ENCODE measurements at places on chromosomes 2 and 18.

DNA sequence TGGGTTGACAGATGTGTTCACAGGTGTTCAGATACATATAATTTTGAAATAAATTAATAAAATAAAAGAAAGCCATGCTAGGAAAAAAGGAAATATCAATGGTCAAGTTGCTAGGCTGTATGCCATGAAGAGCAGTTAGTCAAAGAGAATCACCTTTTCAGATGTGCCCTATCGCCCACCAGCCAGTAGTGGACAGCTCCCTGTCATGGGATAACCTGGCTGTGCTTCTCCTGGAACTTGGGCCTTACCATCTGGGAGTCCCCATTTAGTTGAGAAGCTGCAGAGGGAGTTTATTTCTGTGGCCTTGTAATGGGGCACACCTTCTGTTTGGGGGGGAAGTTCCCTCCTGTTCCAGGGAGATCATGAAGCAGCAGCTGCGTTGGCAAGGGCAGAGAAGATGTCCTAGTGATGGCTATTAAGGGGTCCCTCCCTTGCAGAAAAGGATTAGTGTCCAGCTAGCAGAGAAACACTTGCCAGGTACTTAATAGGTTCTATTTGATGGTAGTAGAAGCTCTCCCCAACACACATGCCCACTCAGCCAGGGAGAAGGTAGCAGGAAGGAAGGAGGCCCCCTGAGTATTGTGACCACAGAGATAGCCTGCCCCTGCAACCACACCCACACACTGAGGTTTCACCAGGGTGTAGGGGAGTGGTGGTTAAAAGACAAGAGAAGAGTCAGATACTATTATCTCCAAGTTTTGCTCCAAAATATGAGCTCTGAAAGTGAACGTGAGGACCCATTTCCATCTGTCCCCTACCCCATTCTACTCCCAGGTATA is 117.7 kb downstream of the B3GNT2 start:
- DNase-seq, result no peak

GRCh38 chr2:127932199-127932876 is 46.6 kb upstream of the AMMECR1L start:
- no peak for DNase-seq

GRCh38 chr2:32485399-32485798 is 128.6 kb downstream of the BIRC6 start:
- DNase-seq, result no peak

GRCh38 chr18:9619545-9619944 is 5.2 kb upstream of the PPP4R1 start:
- no peak for DNase-seq

DNA sequence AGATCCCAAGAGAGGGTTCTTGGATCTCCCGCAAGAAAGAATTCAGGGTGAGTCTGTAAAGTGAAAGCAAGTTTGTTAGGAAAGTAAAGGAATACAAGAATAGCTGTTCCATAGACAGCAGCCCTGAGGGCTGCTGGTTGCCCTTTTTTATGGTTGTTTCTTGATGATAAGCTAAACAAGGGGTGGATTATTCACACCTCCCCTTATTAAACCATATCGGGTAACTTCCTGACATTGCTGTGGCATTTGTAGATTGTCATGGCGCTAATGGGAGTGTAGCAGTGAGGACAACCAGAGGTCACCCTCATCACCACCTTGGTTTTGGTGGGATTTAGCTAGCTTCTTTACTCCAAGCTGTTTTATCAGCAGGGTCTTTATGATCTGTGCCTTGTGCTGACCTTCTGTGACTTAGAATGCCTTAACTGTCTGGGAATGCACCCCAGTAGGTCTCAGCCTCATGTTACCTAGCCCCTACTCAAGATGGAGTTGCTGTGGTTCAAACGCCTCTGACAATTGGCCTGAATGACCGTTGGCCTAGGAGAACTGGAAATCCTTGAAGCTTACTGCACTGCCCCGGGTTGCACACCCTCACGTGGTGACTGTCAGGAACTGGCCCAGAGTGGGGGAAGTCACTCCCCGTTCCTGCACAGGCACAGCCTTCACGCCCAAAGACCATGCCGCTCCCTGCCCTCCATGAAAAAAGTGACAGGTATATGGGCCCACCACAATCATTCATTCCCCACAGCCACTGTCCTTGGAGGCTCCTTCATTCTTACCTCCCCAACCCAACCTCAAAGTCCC is 136.9 kb downstream of the SEPTIN10 start:
- no peak for DNase-seq

GRCh38 chr2:101374821-101375561 is 12.3 kb downstream of the CREG2 start:
- no peak for DNase-seq

GRCh38 chr2:869357-869871 is 81.2 kb upstream of the SNTG2 start:
- no peak for DNase-seq

DNA sequence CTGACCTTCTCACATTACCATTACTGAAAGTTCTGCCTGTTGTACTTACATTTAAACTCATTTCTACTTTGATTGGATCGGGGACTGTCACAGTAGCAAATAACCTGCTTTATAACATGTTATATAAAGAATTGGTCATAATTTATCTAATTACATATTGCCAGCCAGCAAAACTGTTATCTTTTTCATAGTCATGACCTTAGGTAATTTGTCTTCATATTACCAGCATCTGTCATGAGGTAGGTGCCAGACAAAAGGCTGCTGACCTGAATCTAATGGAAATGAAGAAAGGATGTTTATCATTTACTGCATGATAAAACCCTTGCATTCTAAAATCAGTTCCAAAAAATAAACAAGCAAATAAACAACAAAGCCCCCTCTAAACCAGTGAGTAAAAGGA is 89.4 kb upstream of the LRP1B start:
- DNase-seq, result no peak

Measured in D341Med (cell line).